Kidney epithelial cell (primary cell): ENCODE measurements at places on chromosomes 3 and 15. TPM values are rescaled to one million over a fixed set of nuclear protein-coding genes. Genes with fewer than 3 reads are reported as not detected.

GRCh38 chr3:127788451-127788909, 33.8 kb downstream of the MGLL start:
- no peak for DNase-seq

GRCh38 chr3:71064291-71064955, 519.1 kb downstream of the FOXP1 start:
- DNase-seq, result no peak

GRCh38 chr15:37339856-37340255, 239.5 kb upstream of the MEIS2 start:
- no peak for DNase-seq

GRCh38 chr3:183233966-183234365, 19.1 kb upstream of the B3GNT5 start:
- DNase-seq, result no peak

DNA sequence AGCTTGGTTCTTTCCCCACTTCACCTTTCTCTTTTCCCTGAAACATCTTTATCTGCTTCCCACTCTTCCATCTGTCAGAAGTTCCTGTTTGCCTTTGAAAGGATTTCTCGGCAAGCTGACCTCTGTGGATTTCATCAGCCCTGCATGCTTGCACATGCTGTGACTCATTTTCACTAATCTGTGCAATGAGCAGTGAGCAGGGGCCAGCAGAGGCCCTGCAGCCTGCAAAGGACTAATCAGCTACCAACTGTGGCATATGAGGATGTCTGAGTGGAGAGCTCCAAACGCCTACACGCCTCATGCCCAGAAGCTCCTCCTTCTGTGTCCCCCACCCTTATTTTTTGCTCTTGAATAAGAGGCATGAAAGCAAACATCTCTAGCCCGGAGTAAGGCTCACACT, 333.0 kb upstream of the SEMA6D start:
- peak; percentile 65 for DNase-seq

- no peak for DNase-seq
These were observed 37.8 kb downstream of the KY start for GRCh38 chr3:134613006-134613520.

- DNase-seq, result no peak
These were observed 2.2 kb downstream of the NXPE3 start for GRCh38 chr3:101781166-101781565.

- DNase-seq, result no peak
These were observed 33.9 kb downstream of the SLC41A3 start for GRCh38 chr3:126050050-126050392.

DNA sequence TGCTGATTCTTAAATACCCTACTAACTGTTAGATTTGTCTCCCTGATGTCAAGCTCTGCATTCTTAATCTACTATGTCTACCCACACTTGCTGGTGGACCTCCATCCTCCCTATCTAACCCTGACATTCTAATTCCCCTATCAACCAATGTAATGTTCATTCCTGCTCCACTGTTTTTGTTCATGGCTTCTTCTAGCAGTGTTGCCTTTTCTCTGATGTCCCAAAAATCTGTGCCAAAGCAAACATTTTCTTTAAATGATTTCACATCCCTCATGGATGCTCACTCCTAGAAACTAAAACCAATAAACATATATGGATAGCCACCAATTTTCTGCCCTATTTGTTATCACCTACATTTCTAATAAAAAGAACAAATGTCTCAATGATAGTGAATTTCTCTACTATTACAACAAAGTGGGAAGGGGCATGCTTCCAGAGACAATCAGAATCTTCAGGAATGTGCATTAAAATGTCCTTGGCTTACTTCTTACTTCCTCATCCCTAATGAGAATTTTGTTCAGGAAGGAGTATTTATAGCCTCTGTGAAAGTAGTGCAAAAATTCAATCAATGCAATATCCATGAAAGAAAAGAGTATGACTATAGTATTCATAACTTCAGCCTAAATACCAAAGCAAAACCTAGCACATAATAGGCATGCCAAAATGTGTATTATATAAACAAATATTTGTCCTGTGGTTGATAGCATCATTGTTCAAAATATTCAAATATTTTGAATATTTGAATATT, 273.3 kb downstream of the ZNF385D start:
- DNase-seq, result no peak

GRCh38 chr15:33218071-33218491, 23.6 kb upstream of the FMN1 start:
- DNase-seq, result no peak

GRCh38 chr3:121870717-121871116, 23.5 kb upstream of the SLC15A2 start:
- DNase-seq, result no peak

LRRC2 gene
- total RNA-seq, result 0.29 TPM in 1 of 2 replicates, not detected in the other

PPP1R14D gene
- total RNA-seq, result not detected in 2 replicates

GOLGA8O gene
- total RNA-seq, result not detected in 2 replicates

GRCh38 chr3:122538956-122539490, 24.3 kb upstream of the KPNA1 start:
- no peak for DNase-seq

PLA2G4E gene
- not detected in 2 replicates for total RNA-seq

GRCh38 chr3:117399311-117400078, 689.9 kb downstream of the TUSC7 start:
- no peak for DNase-seq

GRCh38 chr3:132758740-132759139, 36.5 kb upstream of the NPHP3 start:
- DNase-seq, result no peak

DNA sequence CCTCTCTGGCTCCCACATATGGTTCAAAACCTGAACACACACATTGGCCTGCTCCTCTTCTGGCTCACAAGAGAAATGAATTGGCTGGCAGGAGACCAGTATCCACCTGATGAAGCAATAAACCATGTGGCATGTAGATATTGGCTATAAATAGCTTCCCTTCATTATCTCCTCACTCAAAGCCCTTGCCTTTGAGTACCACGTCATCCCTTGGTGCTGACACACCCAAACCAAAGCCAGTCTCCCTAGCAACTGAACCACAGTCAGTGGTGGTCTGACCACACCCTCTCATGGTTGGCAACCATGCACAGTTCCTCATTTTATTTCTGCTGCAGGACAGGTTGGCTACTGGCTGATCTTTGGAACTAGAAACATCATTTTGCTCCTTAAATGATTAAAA, 98.8 kb downstream of the ZNF621 start:
- DNase-seq, result peak; percentile 14

FAM107A gene
- total RNA-seq, result 0.63 TPM in 1 of 2 replicates, not detected in the other
